ENCODE measurements at places on chromosomes 5 and 9.

DNA sequence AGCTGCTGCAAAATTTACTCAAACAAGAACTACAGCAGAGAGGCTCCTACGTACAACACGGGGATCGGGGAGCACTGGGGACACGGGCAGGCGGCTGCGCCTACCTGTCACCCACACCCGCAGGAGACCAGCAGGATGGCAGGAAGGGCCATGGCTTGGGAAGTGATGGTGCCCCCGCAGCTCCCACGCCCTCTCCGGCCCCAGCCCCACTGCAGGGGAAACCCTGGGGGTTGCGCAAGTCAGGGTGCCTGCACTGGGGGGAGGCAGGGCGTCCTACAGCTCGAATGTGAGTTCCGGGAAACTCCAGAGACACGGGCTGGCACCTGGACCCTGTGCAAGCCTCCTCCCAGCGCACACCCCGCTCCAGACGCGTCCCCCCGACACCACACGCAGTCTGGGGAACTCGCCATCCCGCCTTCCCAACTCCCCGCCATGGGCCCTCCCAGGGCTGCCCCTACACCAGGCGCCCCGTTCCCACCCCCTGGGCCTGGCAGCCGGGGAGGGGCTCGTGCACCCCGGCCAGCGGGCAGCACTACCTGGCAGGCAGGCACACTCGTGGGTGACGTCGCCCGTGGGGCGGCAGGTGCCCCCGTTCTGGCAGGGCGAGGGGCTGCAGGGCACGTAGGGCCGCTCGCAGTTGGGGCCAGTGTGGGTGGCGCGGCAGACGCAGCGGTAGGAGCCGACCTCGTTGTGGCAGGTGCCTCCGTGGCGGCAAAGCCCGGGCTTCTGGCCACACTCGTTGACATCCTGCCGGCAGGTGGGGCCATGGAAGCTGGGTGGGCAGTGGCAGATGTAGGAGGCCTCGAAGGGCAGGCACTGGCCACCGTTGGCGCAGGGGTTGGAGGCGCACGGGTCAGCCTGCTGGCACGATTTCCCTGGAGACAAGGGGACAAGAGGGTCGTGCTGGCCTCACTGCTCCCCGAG, 23.3 kb downstream of the NOTCH1 start:
- DNase-seq: no peak

DNA sequence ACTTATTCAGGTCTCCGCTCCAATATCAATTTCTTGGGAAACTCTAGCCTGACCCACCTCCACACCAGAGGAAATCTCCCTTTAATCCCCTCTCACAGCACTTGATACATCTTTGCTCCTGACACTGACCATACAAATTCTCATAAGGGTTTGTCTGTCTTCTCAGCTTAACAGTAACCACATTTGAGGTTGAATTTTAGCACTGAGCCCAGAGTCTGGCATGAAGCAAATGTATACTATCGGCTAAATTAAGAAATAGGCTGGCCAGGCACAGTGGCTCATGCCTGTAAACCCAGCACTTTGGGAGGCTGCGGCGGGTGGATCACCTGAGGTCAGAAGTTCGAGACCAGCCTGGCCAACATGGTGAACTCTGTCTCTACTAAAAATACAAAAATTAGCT, 9.7 kb downstream of the CDK5RAP2 start:
- DNase-seq: no peak

DNA sequence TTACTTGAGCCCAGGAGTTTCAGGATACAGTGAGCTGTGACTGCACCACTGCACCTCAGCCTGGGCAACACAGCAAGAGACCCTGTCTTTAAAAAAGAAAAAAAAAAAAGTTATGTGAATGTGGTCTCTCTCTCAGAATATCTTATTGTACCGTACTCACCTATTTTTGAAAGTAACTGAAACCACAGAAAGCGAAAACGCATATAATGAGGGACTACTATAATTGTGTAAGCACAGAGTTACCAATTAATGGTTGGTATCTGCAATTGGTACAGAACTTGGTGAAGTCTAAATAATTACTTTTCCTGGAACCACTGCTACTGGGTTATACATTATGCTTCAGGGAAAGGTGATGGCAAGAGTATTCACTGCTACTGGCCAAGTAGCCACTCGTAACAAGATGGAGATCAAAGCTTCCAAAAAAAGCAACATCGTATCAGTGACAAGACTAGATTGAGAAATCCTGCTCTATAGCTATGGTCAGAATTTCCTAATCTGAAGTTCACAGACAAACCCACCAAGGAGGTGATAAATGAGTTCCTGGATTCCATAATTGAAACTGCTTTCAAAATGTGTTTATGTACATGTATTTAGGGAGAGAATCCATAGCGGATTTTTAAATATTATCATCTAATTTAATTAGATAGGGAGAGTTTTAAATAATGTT, 82.7 kb downstream of the NR6A1 start:
- no peak for DNase-seq

DNA sequence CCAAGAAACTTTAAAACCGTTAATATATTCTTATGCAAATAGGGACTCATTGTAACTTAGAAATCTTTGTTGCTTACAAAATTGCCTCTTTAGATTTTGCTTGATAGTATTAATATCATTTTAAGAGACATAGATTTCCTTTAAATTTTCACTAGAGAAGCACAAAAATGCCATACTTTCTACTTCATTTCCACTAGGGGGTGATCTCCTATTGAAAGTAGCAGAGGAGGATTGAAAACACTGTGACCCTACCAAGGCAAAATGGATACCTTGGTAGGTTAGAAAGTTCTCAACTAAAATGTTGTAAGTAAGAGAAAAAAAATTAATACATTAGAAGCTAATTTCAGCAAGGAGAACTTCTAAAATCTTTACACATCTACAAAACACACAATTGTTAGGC, 204.9 kb downstream of the CHSY3 start:
- no peak for DNase-seq

DNA sequence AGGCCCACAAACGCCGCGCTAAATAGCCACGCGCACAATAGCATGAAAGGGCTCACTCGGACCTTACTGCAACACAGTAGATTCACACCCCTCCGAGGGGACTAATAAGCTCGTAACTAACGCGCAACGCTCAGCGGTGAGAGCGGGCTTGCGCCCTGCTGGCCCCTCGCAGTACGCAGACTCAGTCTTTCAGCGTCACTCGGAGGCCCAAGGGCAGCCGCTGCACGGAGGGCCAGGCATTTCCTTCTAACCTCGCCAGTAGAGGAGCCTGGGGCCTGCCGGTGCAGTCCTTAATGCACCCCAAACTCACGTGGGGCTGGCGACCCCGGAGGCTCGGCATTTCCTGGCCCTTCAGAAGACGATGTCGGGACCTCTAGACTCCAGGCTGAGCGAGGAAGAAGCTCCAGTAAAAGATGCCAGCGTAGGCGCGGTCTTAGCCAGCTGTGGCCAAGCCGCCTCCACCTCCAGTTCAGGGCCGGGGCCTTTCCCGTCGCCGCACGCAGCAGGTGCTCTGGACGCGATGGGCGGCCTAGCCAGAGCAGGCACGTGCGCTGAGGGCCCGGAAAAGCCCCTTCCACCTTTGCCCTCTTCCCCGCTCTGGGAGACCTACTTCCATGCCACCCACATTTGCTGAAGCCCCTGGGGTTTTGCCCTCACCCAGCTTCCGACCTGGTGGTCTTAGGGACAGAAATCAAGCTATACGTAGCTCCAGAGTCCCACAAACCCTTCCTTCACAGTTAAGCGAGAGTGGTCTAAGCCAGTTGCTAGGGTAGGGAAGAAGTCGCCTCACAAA, 38.3 kb upstream of the TIFAB start:
- no peak for DNase-seq

DNA sequence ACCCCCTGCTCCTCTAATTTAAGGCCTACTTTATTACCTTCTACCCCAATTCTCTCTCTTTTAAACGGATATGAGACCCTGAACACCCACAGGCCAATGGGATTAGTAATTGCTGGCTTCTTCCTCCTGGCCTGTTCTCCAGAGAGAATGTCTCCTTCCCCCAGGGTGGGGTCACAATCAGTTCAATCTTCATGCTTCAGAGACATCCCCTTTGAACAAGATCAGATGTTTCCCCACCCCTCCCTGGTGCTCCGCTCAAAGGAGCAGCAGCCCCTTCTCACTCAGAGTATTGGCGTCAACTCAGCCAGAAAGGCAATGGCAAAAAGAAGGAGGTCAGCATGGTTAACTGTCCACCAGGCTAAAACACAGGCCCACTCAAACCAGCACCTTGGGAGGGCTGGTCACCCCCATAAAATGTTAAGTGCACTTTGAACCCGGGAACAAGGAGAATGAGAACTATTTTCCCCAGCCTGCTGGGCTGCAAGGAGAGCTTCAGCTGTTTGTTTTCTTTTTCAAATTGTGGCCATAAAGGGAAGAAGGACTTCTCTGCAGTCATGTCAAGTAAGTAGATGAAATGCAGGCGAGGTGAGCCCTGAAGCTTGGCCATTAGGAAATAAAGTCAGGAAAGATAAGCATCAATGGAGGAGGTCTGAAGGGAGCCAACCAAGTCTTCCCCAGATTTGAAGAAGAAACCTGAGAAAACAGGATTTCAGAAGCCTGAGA, 20.1 kb downstream of the LHFPL2 start:
- DNase-seq: no peak

DNA sequence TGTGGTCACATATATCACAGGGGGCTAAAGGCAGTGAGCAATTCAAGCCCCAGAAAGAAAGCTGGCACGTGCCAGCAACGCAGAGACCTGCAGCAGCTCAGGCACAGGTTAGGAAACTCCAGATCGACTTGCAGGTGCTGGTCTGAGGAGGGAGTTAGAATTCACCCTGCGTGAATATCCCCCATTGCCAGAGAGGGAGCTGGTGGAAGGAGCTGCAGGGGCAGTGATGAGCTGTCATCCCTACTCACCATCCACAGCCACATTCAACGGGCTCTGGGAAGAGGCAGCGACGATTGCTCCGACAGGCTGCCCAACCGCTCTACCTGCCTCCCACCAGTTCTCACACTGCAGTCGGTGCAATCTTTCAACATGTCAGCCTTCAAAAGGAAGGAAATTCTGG, 40.8 kb upstream of the CLK4 start:
- DNase-seq: no peak

- no peak for DNase-seq
Observed at GRCh38 chr5:118486647-118487225, 501.6 kb downstream of the DTWD2 start.

GRCh38 chr9:23538067-23538402, 288.0 kb downstream of the ELAVL2 start:
- DNase-seq: no peak

DNA sequence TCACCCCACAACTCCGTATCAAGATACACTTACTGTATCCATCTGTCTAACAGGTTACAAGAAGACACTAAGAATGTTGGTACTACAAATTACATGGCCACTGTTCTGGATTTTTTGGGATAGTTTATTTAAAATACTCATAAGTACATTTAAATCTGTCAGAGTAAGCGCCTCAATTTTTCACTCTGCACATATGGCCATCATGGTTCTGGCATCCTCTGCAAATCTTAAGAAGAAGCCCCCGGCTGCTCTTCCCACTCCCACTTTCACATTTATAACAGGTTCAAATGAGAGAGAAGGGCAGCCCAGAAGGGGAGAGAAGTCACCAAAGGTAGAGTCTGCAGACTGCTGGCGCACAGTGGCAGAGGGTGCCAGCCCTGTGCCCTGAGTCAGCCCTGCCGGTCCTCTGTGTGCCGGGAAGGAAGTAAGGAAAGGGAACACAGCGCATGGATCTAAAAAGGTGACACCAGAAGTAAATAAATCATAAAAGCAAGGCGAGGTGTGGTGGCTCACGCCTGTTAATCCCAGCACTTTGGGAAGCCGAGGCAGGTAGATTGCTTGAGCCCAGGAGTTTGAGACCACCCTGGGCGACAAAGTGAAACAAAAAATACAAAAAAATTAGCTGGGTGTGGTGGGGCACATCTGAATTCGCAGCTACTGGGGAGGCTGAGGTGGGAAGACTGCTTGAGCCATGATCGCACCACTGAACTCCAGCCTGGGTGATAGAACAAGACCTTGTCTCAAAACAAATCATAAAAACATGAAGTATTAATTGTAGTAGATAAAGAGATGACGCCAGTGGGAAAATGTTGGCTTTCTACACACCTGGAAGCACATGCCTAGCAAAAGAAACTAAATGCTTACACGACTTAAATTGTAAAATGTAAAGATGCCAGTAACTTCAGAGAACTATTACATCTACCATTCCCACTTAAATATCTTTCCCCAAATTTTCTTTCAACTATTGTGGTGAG, 30.0 kb downstream of the RNF130 start:
- DNase-seq: no peak

GRCh38 chr9:83512621-83513020, 25.6 kb downstream of the FRMD3 start:
- DNase-seq: no peak

- DNase-seq: no peak
Observed at GRCh38 chr5:17381932-17382331, 116.1 kb upstream of the TAF11L2 start.

- DNase-seq: no peak
Observed at GRCh38 chr5:135988546-135988945, 33.8 kb upstream of the LECT2 start.

GRCh38 chr5:9351546-9351945, 194.3 kb downstream of the SEMA5A start:
- DNase-seq: no peak

- no peak for DNase-seq
Observed at GRCh38 chr9:119736491-119737454, 367.5 kb upstream of the BRINP1 start.

DNA sequence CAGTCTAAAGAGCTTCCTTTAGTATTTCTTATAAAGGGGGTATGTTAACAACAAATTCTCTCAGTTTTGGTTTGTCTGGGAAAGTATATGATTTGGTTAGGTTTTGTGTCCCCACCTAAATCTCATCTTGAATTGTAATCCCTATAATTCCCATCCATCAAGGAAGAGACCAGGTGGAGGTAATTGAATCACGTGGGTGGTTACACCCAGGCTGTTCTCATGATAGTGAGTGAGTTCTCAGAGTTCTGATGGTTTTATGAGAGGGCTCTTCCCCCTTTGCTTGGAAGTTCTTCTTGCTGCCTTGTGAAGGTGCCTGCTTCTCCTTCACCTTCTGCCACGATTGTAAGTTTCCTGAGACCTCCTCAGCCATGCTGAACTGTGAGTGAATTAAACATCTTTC, 109.1 kb downstream of the MACIR start:
- DNase-seq: no peak
